HAP-1 (cell line): ENCODE measurements at places on chromosomes 3 and 15.
A peak's percentile ranks its signal among the peaks of the same experiment; 100 is the strongest.

- peak; percentile 38 for DNase-seq
Measured at GRCh38 chr3:143775459-143775858, 72.8 kb downstream of the SLC9A9 start.

DNA sequence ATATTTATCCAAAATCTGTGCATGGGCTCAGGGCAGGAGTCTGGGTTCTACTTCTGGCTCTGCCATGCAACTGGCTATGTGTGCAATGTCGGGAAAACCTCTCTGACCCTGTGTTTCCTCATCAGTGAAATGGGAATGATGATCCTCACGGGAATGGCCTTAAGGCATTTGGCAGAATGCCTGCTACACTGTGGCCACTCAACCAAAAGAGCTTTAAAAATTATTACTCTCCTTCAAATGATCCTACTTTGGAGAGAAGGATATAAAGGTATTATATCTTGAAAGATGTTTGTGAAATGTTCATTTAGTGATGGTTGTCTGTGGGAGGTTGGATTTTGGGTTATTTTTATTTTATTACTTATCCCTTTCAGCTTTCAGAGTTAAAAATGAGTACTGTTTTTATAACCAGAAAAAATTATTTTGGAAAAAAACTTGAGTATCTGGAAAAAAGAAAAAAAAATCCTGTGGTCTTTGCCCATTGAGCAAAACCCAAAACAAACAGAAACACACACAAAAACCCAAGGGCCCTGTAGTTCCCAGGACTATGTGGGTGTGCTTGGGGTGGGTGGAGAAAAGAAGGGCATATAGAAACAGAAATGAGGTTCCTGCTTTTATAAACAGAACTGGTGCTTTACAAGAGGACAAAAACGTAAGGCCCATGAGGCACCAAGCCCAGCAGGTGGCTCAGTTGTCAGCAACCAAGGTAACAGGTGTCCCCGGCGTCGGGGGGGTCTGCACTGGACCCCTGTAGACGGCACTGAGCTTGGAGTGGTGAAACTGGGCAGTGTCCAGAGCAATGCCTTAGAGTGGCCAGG is 22.0 kb downstream of the RGMA start:
- DNase-seq = no peak

DNA sequence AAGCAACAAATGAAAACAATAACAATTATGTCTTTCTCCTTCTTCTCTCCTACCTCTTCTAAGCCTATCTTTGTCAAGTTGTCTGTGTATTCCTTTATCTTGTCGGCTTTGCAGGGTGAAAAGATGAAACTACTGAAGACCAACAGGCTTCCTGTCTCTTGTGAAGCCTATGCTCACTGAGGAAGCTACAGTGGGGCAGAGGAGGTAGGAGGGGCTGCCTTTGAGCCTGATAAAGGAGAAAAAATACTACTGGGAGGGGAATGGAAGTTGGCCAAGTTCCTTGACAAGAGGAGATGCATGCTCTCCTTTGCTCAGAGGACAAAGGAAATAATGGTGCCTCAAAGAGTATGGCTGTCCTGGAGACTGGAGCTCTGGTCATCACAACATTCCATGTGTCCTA is 92.0 kb downstream of the IGSF11 start:
- DNase-seq = no peak

GRCh38 chr3:109234300-109234699 is 82.0 kb downstream of the DPPA2 start:
- DNase-seq = no peak

- no peak for DNase-seq
Measured at GRCh38 chr15:88391700-88392099, 75.5 kb downstream of the MRPL46 start.

DNA sequence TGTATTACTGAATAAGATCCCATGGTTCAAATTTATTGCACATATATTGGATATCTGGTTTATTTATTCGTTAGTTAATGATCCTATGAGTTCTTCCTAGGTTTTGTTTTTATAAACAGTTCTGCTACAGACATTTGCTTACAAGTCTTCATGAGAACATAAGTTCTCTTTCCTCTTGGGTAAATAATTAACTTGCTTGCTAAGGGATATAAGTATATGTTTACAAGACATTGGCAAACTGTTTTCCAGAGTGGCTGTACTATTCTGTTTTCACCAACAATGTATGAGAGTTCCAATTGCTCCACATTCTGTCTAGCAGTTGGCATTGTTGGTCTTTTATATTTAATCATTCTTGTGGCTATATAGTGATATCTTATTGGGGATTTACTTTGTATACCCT is 341.8 kb upstream of the GBE1 start:
- DNase-seq = no peak

- no peak for DNase-seq
Measured at GRCh38 chr15:93321881-93322282, 232.9 kb upstream of the RGMA start.

DNA sequence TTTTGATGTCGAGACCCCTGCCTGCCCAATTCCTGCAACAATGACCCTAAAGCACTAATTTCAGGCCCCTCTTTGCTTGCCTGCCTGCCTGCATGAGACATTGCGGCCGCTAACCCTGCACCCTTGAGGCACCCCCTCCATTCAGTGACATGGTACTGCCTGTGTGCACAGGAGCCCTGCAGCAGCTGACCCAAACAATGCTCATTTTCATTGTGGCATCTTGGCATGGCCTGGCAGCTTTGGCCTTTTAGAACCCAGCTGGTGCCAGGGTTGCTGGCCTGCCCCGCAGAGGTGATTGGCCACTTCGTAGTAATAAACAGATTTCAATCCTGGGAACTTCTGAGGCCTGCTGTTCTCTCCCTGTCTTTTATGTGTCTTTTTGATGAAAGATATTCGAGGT is 33.8 kb downstream of the SLCO3A1 start:
- DNase-seq = no peak

GRCh38 chr3:99023590-99024192 is 122.2 kb upstream of the DCBLD2 start:
- peak; percentile 21 for DNase-seq

- no peak for DNase-seq
Measured at GRCh38 chr3:143640774-143641173, 207.5 kb downstream of the SLC9A9 start.

DNA sequence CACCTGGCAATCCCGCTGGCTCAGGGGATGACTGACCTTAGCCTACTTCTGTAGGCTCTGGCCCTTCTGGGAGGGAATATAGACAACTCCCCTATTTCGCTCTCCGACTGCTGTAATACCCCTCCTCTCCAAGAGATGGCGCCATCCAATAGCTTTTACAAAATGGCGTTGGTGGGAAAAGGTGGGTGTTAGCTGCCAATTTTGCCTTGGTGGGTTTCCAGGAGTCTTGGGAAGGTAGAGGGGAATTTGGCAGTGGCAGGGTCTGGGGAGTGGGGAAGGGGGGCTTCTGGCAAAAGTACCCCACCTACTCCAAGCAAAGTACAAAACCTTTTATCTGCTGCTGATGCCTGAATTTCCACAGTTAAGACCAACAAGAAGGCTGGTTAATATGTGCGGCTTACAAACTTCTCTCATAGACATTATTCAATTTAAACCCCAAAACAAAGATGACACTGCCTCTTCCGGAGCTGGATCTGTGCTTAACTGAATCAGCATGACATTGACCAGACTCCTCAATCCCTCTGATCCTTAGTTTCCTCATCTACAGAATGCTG is 62.1 kb downstream of the RASGRF1 start:
- DNase-seq = peak; percentile 85

GRCh38 chr3:150739200-150739863 is 23.6 kb downstream of the SIAH2 start:
- no peak for DNase-seq

DNA sequence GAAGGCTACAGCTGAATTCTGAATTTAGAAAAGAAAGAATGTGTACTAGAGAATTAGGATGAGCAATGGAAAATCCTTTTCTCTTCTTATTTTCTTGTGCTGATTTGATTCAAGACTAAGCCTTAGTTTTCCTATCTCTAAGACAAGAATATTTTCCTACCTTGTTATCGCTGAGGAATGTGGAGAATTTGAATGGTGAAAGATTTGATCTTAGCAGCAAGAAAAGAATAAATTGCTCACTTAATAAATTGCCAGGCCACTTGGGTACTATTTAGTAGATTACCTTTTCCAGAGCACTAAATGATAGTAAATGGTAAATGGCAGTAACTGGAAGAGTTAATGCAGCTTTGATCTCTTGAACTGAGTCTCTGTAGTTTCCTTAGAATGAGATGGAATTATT is 145.7 kb upstream of the MEIS2 start:
- DNase-seq = no peak

- DNase-seq = peak; percentile 31
Measured at GRCh38 chr3:133573629-133574194, at the start of gene CDV3. Gene CDV3, plus strand, starts transcription at chr3:133573686. Its CDS starts 359 bp downstream, at chr3:133574045.
